Vagina (tissue), 2 donors: ENCODE measurements at places on chromosomes 2 and 18.
A peak's percentile ranks its signal among the peaks of the same experiment; 100 is the strongest.

DNA sequence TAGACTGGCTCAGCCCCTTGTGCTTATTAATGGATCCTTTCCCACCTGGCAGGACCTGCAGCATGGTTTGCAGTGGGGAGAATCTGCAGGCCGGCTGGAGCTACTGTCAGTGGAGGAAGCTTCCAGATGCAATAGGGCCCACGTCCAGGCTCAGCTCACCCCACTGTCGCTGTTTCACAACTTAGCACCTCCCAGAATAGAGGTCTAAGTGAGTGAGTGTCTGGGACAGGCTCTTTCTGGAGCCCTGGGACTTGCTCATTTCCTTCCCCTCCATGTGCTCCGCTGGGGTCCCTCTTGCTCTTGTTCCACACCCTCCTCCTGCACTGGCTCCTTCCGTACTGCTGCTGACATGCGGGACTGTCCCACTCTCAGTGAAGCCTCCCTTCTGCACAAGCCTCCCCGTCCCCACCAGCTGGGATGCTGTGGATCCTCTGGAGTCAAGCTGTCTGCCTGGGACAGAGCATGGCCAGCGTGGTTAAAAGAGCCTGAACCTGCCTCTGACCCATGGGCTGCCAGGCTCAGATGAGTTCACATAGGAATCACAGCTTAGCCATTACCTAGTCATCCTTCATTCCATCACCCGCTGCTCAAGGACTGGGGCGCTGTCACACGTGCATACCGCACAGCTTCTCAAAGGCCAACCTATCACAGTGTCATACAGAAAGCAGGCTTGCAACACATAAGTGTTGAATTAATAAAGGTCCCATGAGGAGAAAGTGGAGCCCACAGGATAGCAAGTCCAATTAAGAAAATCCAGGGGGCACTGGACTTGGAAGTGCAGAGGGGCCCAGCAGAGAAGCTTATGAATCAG lies 135.9 kb downstream of the ACKR3 start:
- H3K4me3 ChIP-seq: no peak overlapping the region
- no peaks in the 10 kb centered on the region for H3K4me1 ChIP-seq
- H3K27me3 ChIP-seq: no peaks in the 10 kb centered on the region
- no peak for DNase-seq
- H3K27ac ChIP-seq: no peak overlapping the region
- H3K36me3 ChIP-seq: no peaks in the 10 kb centered on the region

DNA sequence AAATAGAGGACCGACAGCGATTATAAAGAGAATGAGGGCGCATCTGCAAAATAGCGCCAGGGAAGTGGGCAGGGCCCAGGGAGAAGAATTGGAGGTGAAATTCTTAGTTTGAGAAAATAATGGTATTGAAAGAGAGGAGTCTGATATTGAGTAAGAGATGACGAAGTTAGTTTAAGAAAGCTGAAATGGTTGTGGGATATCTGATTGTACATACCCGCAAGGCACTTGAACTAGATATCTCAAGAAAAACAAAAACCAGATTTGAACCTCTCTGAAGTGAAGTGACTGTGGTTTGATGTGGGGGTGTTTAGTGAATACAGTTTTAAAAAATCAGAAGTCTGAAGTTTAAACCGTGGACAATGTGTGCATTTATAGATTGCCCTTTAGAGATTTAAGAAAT lies 38.9 kb downstream of the ZNF532 start:
- no peak for DNase-seq
- H3K36me3 ChIP-seq: peaks cover 8% of the 10 kb centered on the region
- H3K4me1 ChIP-seq: no peaks in the 10 kb centered on the region
- H3K27ac ChIP-seq: no peak overlapping the region
- no peak overlapping the region for H3K4me3 ChIP-seq
- H3K27me3 ChIP-seq: no peaks in the 10 kb centered on the region

GRCh38 chr2:56770490-56770889 lies 586.7 kb downstream of the CCDC85A start:
- no peaks in the 10 kb centered on the region for H3K4me1 ChIP-seq
- DNase-seq: no peak
- no peaks in the 10 kb centered on the region for H3K36me3 ChIP-seq
- H3K4me3 ChIP-seq: no peak overlapping the region

- no peak for DNase-seq
- H3K27ac ChIP-seq: no peak overlapping the region
- H3K36me3 ChIP-seq: no peaks in the 10 kb centered on the region
- no peaks in the 10 kb centered on the region for H3K4me1 ChIP-seq
- H3K27me3 ChIP-seq: no peaks in the 10 kb centered on the region
These were observed 130.5 kb downstream of the BCL11A start for GRCh38 chr2:60422826-60423483.

DNA sequence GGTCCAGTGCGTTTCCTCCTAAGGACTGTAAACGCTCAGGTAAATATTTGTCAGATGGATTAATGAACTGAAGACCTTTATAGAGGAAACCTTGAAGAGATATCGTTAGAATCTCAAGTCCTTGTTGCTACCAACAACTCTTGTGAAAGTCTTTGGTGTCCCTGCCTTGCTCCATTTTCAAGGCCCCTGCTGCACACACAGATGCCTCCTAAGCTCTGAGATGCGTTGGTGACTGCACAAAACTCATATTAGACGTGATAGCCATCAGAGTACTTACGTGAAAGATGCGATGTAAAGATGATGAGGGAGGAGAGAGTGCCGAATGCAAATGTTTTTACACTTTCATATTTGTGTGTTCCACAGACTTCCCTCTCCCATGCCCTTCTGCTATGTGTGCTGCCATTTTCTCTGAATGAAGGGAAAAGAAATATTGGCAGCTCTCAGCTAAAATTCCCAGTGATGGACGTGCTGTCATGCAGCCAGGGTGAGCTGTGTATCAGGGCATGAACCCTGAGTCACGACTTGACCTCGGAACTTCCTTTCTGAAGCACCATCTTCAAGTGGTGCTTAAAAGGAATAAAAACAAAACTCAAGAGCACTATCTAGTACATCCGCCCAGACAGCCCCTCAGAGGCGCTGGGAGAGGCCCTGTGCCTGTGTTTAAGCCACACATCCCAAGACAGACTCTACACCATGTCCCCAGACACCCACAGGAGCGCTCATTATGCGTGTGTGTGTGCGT lies 117.4 kb downstream of the FAM210A start:
- no peaks in the 10 kb centered on the region for H3K36me3 ChIP-seq
- H3K4me3 ChIP-seq: no peak overlapping the region
- H3K4me1 ChIP-seq: peaks cover 20% of the 10 kb centered on the region
- H3K27me3 ChIP-seq: no peaks in the 10 kb centered on the region

GRCh38 chr2:216349366-216349765 lies 22.9 kb downstream of the MARCHF4 start:
- no peak overlapping the region for H3K27ac ChIP-seq
- H3K36me3 ChIP-seq: no peaks in the 10 kb centered on the region
- H3K27me3 ChIP-seq: no peaks in the 10 kb centered on the region
- no peak overlapping the region for H3K4me3 ChIP-seq
- peak; percentile 74 for DNase-seq
- H3K4me1 ChIP-seq: no peaks in the 10 kb centered on the region

DNA sequence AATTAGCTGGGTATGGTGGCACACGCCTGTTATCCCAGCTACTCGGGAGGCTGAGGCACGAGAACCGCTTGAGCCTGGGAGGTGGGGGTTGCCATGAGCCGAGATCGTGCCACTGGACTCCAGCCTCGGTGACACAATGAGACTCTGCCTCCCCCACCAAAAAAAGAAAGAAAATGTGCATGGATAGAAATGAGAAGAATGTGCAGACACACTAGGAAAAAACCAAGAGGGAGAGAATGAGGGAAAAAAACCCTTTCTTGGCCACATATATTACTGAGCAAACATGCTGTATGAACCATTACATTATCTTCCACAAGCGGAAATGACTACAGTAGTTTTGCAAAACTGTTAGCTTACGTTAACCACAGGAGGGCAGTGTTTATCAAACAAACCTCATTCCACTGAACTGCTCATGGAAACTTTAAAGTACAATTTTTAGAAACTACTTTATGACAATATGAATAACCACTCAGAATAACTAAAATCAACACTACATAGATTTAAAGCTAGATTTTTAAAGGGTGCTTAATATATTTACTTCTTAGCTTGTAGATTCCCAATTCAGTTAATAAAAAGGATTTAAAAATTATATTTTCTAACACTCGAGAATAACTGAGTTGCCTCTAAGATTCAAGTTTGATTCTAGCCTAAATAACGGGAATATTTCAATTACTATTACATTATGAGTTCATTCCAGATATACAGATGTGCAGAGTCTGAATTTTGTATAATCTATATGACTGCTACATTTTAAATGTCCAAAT lies 26.4 kb downstream of the ASXL2 start:
- no peaks in the 10 kb centered on the region for H3K27me3 ChIP-seq
- H3K36me3 ChIP-seq: no peaks in the 10 kb centered on the region
- H3K4me3 ChIP-seq: no peak overlapping the region
- no peak overlapping the region for H3K27ac ChIP-seq

DNA sequence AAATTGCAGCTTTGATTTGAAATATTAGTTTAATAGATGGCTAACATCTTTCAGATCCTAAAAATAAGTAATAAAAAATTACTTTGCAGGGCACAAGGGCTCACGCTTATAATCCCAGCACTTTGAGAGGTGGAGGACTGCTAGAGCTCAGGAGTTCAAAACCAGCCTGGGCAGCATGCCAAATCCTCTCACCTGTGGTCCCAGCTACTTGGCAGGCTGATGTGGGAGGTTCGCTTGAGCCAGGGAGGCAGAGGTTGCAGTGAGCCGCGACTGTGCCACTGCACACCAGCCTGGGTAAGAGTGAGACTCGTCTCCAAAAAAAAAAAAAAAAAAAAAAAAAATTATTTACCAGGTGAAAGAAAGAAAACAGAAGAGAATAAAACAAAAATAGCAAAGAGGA lies 449.8 kb downstream of the NRXN1 start:
- DNase-seq: no peak
- H3K27me3 ChIP-seq: no peaks in the 10 kb centered on the region
- H3K27ac ChIP-seq: no peak overlapping the region
- no peaks in the 10 kb centered on the region for H3K36me3 ChIP-seq
- no peaks in the 10 kb centered on the region for H3K4me1 ChIP-seq

GRCh38 chr2:169735623-169736022 lies 2.0 kb downstream of the KLHL23 start:
- H3K27me3 ChIP-seq: no peaks in the 10 kb centered on the region
- peaks cover 15% of the 10 kb centered on the region for H3K4me1 ChIP-seq
- H3K4me3 ChIP-seq: no peak overlapping the region
- H3K36me3 ChIP-seq: no peaks in the 10 kb centered on the region
- no peak for DNase-seq

- DNase-seq: no peak
- no peak overlapping the region for H3K27ac ChIP-seq
- no peaks in the 10 kb centered on the region for H3K27me3 ChIP-seq
- H3K36me3 ChIP-seq: no peaks in the 10 kb centered on the region
- H3K4me3 ChIP-seq: no peak overlapping the region
- no peaks in the 10 kb centered on the region for H3K4me1 ChIP-seq
These were observed 73.4 kb upstream of the NEUROD1 start for GRCh38 chr2:181753686-181754085.

DNA sequence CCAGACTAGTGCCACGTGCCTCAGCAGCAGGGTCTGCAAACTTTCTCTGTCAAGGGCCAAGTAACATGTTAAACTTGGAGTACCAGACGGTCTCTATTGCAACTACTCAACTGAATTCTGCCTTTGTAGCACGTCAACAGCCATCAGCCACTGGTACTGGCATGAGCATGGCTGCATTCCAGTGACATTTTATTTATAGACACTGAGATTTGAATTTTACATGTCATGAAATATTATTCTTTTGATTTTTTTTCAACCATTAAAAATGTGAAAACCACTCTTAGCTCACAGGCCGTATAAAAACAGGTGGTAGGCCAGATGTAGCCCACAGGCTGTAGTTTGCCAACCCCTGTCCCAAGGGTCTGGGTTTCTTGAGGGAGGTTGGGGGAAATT lies 199.7 kb downstream of the TPGS2 start:
- DNase-seq: no peak
- no peaks in the 10 kb centered on the region for H3K27me3 ChIP-seq
- H3K27ac ChIP-seq: peak overlapping the region; percentile 73
- peaks cover 8% of the 10 kb centered on the region for H3K4me1 ChIP-seq
- H3K4me3 ChIP-seq: no peak overlapping the region

DNA sequence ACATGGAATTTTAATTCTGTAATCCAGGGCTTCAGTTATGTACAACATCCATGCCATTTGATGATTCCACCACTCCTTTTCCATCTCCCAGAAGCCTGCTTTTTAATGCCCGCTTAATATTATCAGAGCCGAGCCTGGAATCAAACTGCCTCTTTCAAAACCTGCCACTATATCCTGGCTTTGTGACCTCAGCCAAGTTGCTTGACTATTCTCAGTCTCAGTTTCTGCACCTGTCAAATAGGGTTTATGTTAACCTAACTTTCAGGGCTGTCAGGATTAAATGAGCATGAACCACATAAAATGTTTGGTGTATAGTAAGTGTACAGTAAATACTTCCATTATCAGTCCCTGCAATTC lies 108.7 kb downstream of the XRCC5 start:
- H3K4me3 ChIP-seq: no peak overlapping the region
- DNase-seq: no peak
- no peak overlapping the region for H3K27ac ChIP-seq
- no peaks in the 10 kb centered on the region for H3K4me1 ChIP-seq

- H3K36me3 ChIP-seq: no peaks in the 10 kb centered on the region
- H3K27ac ChIP-seq: no peak overlapping the region
- DNase-seq: no peak
- no peaks in the 10 kb centered on the region for H3K4me1 ChIP-seq
- no peaks in the 10 kb centered on the region for H3K27me3 ChIP-seq
These were observed 448.3 kb upstream of the POU3F3 start for GRCh38 chr2:104405623-104406022.

GRCh38 chr2:105674859-105675541 lies 69.7 kb upstream of the NCK2 start:
- H3K27ac ChIP-seq: no peak overlapping the region
- no peaks in the 10 kb centered on the region for H3K4me1 ChIP-seq
- peak; percentile 62 for DNase-seq

GRCh38 chr2:142755191-142755590 lies 122.3 kb upstream of the KYNU start:
- no peaks in the 10 kb centered on the region for H3K4me1 ChIP-seq
- no peak for DNase-seq
- no peak overlapping the region for H3K27ac ChIP-seq
- no peak overlapping the region for H3K4me3 ChIP-seq
- H3K27me3 ChIP-seq: no peaks in the 10 kb centered on the region

DNA sequence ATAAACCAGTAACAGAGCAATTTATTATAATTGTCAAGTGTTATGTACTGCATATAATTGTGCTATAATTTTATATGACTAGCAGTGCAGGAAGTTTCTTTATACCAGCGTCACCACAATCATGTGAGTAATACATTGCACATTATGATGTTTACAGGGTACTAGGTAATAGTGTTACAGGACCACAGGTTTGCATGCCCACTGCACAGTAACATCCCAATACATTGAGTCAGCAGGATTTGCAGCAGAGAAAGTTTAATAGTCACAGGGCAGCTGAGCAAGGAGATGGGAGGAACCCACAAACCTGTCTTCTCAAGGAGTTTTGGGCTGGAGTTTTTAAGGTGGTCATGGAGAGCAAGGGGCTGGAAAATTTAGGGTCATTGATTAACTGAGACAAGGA lies 1042.9 kb upstream of the ACVR2A start:
- no peak overlapping the region for H3K4me3 ChIP-seq
- H3K36me3 ChIP-seq: no peaks in the 10 kb centered on the region
- H3K4me1 ChIP-seq: no peaks in the 10 kb centered on the region
